ENCODE measurements at places on chromosomes 1 and 21. TPM values are rescaled to one million over a fixed set of nuclear protein-coding genes. Genes with fewer than 3 reads are reported as not detected.

DNA sequence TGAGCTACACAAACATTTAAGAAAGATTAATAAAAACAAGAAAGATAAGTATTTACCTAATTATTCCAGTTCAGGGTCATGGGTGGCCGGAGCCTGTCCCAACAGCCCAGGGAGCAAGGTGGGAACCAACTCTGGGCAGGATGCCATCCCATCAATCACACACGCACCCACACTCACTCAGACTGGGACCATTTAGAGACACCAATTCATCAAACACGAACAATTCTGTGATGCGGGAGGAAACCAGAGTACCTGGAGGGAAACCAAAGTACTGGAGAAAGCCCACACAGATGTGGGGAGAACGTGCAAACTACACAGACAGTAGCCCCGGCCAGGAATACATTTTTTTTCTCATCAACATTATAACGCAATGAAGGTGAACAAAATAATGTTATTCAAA is 16.2 kb downstream of the WASF2 start:
- DNase-seq: no peak

The FAM72C gene
- polyA plus RNA-seq: 1.0 TPM

GRCh38 chr21:38847556-38847955 is 41.8 kb downstream of the ETS2 start:
- no peak for DNase-seq

The AP4B1 gene
- 12.7 TPM for polyA plus RNA-seq

DNA sequence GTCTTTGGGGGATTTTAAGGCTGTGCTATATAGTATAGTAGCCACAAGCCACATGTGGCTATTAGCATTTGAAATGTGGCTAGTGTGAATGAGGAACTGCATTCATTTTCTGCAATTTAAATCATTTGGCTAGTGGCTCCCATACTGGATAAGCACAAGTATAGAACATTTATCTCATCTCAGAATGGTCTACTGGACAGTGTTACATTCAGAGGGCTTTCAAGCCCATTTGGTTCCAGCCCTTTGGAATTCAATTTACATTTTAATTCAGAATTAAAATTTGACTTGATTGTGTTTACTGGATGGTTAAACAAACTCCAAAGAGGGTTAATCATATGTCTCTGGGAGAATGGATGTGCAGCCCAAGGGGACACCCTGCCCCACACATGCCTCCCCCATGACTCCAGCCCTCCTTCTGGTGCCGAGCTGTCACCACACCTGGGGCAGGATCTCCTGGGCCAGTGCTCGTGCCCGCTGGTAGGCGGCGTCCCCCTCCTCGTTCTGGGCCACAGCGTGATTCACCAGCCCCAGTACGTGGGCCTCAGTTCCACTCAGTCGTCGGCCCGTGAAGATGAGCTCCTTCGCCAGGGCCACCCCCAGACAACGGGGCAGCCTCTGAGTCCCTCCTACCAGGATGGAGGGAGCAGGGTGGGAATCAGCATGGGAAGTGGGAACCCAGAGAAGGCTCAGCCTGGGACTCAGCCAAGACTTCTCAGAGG is 17.2 kb downstream of the ECHDC2 start:
- no peak for DNase-seq

DNA sequence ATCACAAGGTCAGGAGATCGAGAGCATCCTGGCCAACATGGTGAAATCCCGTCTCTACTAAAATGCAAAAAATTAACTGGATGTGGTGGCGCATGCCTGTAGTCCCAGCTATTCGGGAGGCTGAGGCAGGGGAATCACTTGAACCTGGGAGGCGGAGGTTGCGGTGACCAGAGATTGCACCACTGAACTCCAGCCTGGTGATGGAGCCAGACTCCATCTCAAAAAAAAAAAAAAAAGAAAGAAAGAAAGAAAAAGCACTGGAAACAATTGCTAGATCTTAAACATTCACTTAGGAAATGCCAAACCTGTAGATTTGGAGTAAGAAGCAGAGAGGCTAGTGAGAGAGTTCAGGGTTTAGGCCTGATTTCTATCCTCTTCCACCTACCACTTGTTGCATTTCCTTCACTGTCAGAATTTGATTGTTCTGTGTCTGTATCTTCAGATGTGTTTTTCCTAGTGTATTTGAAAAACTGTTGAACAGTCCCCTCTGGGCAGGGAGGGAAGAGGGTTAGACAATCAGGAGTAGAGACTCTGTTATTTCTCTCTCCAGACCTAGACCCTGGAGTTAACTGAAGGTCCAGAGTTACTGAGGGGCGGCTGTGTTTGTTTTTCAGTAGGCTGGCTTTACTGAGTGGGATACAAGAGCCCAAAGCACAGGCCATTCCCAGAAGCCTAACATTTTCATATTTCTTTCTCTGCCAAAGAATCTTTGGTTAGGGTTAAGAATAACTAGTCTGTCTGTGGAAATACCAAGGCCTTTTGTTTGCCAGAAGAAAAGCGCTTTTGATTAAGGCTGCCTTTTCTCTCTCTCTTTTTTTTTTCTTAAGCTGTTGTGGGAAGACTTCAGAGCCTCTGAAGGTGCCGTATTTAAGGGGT is 31.1 kb upstream of the MACF1 start:
- DNase-seq: no peak

GRCh38 chr1:8742022-8742924 is 75.2 kb downstream of the RERE start:
- no peak for DNase-seq

- no peak for DNase-seq
Observed at GRCh38 chr1:221604948-221605347, 136.9 kb downstream of the DUSP10 start.

The CLEC20A gene
- polyA plus RNA-seq: not detected

DNA sequence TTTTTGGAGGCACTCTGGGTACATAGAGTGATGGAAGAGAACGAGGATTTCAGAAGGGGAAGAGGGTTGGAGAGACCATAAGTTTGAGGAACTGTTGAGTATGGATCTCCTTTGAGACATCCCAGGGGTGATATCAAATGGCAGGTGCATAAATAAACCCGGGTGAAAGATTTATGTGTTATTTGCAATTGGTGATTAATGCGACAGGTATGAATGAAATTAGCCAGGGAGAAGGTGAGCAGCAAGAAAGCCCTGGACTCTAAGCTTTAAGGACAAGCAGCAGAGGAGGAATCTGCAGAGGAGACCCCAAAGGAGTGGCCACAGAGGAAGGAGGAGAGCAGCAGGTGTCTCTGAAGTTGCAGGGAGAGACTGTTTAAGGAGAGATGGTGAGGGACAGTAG is 8.8 kb upstream of the REN start:
- no peak for DNase-seq

GRCh38 chr21:36282568-36283230 is 37.3 kb upstream of the MORC3 start:
- peak; percentile 21 for DNase-seq

DNA sequence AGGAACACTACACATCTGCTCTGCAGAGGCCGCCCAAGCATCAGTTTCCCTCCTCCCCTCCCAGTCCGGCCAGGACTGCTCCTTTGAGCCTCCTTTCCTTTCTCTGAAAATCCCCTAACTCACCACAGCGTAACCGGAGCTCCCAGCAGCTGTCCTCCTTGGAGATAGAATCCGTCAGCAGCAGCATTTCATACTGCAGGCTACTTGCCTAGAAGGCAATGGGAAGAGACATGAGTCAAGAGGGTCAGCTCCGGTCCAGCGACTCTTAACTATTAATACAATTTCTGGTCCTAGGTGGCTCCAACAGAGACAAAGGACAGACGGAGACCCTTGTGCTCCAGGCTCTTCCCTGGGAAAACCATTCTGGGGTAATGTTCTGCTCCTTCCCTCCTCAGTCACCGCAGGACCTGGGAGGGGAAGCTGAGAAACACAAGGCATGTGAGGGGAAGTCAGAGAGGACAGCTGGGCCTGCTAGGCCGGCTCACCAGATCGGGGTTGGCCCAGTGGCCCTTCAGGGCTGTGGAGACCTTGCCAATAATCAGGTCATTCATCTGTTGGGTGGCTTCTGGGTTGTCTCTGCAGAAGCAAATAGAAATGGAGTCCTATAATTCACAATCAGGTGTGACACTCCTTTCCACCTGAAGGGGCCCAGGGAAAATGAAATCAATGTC is 99.7 kb downstream of the UBR4 start:
- no peak for DNase-seq

The ANKRD35 gene
- polyA plus RNA-seq: 0.67 TPM

DNA sequence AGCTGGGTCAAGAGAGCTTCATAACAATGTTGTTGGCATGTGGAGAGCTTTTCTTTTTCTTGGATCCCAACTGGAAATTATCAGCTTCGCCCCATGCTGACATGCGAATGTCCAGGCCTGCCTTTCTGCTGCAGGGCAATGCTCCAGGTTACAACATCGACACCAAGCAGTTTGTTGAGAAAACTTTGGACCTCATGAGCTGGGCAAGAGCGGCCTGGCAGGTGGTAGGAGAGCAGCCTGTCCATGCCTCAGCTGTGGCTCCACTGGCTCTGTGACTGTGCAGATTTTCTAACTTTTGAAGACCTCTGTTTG is 41.4 kb downstream of the MTARC1 start:
- no peak for DNase-seq

GRCh38 chr1:151058692-151059091 is 730 bp downstream of the CDC42SE1 start:
- peak; percentile 87 for DNase-seq

The CR2 gene
- 0.01 TPM for polyA plus RNA-seq

The KCNE2 gene
- polyA plus RNA-seq: not detected

- no peak for DNase-seq
Observed at GRCh38 chr1:42167611-42168390, 3.3 kb upstream of the GUCA2A start.

- no peak for DNase-seq
Observed at GRCh38 chr1:32884726-32885125, 1.6 kb upstream of the HPCA start.

DNA sequence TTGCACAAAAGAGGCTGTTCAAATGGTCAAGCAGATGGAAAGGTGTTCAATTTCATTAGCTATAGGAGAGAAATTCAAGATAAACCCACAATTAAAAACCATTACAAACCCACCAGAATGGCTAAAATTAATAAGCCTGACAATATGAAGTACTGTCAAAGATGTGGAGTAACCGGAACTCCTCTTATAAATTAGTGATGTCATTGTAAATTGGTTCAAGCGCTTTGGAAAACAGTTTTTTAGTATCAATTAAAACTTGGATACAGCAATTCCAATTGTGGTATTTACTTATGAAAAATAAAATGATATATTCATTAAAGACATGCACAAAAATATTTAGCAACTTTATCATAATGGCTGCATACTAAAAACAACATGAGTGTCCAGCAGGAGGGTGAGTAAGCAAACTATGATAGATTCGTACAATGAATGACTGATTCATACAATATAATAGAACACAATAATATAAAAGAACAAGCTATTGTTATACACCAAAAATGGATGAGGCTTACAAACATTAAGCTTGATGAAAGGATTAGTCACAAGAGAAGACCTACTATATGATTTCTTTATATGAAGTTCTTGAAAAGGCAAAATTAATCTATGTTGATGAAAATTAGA is 38.4 kb upstream of the FGGY start:
- peak; percentile 35 for DNase-seq

- DNase-seq: no peak
Observed at GRCh38 chr1:51044199-51044598, 57.8 kb upstream of the C1orf185 start.

DNA sequence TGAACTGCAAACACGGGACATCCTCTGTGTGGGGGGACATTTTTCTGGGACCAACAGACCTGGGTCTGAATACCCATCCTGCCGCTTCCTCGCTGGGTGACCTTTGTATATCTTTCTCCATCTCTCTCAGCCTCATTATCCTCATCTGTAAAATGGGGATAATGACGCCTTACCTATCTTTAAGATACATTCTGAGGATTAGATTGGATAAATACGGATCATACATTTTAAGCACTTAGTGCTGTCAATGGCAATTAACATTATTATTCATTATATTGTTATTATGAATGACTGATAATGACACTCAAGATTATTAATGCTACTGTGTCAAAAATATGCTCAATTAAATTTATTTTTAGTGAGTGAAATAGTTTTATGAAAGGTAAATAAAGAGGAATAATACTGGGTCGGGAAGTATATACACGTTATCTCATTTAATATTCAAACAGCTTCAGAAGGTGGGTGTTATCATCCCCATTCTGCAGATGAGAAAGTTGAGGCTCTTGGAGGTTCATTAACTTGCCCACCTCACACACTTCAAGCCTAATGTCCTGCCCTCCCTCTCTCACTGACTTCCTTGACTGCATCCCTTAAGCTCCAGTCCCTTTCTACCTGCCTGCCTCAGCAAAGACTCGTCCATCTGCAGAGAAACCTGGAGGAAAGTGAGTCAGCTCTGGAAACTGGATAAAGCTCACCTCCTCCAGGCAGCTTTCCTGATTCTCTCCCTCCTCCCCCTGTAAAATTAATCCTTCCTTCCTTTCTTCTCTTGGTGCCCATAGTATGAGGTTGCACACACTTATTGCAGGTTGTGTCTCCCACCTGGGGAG is 120.7 kb upstream of the JUN start:
- DNase-seq: no peak

DNA sequence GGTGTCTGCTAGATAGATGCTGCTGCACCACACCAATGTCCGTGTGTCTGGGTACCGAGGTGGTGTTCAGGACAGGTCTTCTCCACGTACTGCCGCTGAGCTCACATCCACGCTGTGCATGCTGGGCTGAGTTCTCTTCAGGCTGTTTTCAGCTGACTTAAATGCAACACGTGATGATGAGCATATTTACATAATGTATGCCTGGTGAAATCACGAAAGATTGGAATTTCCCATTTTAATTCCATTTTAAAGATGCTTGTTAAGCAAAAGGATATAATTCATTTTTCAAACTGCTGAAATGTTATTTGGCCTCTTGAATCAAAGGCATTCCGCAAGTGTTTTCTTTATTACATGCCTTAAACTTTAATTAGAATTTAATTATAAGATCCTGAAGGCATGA is 107.9 kb downstream of the FGGY start:
- no peak for DNase-seq

DNA sequence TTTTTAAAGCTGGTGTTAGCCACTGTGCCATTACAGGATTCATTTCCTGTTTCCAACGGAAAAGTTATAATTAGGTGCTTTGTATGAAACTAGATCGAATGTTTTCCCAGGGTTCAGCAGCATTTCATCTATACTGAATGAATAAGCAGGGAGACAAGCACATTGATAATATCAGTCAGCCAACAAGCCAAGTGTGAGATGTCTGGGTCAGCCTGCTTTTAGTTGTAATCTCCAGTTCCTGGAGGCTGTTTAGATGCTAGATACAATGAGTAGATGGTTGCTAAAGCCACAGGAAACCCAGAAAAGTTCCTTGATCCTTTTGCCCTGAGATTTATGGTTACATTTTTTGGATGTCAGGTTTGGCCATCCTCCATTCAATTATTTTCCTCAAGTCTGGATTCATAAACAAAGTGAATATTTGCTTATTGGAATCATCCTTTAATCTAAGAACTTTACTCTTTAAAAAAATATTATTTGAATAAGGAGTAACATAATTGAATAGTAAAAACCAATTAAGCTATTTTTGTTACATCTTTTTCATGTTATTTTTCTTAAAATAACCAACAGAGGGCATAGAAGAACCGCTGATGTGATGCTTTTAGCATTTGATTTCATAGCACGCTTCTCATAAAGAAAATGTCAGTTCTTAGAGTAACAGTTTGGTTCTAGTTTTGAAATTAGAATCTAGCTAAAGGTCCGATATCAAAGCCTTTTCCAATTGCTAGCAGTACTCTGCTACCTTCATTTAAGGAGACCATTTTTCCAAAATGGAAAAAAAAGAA is 76.6 kb downstream of the HSPA13 start:
- DNase-seq: no peak

GRCh38 chr1:224534731-224535130 is 81.4 kb upstream of the CNIH3 start:
- DNase-seq: no peak
